ENCODE measurements at places on chromosomes 3 and 15.
A peak's percentile ranks its signal among the peaks of the same experiment; 100 is the strongest.

- DNase-seq: peak; percentile 82
Observed at GRCh38 chr15:29570948-29571791, 251.1 kb downstream of the TJP1 start.

DNA sequence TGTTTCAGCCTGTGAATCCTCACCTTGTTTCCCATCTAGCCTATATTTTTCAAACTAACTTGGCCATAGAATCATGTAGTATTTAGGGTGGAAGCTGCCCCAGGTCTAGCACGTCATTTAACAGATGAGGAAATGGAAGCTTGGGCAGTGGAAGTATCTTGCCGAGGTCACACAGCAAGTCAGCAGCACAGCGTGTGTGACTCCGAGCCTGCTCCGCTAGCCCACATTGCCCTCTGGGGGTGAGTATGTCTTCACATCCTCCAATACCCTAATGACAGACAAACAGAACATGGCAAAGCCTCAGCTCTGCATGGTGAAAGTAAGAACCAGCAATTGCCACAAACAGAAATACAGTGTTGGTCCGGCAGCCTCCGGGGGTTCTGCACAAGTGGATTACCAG lies 2.2 kb upstream of the CCR5 start:
- DNase-seq: peak; percentile 14

- DNase-seq: no peak
Observed at GRCh38 chr3:98914210-98915080, 12.9 kb upstream of the DCBLD2 start.

GRCh38 chr3:148591525-148591924 lies 106.2 kb upstream of the AGTR1 start:
- no peak for DNase-seq

- no peak for DNase-seq
Observed at GRCh38 chr3:34924961-34925360, 714.4 kb upstream of the ARPP21 start.

DNA sequence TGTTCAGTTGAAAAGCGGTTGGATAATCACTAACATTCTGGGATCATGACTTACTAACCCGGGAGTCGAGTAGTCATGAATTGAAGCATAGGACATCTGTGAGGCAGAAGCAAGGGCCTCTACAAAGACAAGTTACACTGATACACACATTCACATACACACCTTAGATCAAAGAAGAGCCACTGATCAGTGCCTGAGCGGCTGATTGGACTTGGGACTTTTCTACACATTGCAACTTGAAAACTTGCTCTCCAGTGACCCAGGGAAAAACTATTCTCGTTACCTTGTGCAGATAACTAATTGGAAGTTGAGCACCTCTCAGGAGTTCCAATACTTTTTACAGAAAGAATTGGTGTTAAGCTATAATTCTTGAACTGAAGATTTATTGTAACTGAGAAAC lies 206.0 kb downstream of the CDIN1 start:
- DNase-seq: no peak

- peak; percentile 40 for DNase-seq
Observed at GRCh38 chr15:91032919-91033803, 10.8 kb upstream of the VPS33B start.

DNA sequence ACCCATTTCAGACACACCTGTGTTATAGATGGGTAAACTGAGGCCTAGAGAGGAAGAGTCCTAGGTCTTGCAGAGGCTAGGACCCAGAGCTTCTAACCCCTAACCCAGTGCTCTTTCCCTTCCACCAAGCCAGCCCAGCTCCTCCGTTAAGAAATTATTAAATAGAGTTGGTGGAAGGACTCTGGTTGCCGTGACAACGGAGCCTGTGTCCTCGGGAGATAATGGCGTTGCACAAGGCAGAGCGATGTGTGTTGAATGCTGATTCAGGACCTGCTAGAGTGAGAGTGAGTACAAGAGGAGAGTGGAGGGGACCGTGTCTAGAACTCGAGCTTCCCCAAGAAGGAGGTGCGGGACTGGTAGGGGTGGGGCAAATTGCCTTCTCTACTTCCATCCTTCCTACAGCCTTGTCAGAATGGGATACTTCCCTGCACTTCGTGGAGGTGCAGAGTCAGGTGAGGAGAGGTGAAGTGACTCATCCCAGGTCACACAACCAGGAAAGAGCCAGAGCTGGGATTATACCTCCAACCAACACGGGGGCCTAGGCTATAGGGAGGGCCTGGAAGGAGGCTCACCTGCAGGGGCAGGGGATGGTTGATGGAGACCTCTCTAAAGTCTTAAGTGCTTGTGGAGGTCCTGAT lies 8.6 kb downstream of the SLC6A1 start:
- DNase-seq: peak; percentile 64

DNA sequence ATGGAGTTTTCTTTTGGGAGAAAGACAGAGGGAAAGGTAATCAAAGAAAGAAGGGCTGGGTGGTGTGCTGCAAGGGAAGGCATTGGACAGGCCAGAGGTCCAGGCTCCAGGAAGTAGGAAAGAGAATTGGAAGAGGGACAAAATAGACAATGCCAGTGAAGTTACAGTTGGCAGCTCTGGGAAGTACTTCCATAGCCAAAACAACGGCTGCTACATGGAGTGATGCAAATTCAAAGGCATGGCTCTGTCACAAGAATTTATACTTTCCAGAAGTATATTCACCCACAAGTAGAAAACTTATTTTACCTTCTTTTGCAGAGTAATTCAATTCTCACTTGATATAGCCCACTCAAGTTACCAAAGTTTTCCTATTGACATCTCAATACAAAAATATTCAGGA lies 191.5 kb downstream of the TNIK start:
- no peak for DNase-seq

- no peak for DNase-seq
Observed at GRCh38 chr15:79130535-79131130, 40.1 kb upstream of the RASGRF1 start.

- DNase-seq: no peak
Observed at GRCh38 chr3:25938566-25939325, 148.9 kb downstream of the OXSM start.

- no peak for DNase-seq
Observed at GRCh38 chr3:89332386-89332785, 225.0 kb downstream of the EPHA3 start.

DNA sequence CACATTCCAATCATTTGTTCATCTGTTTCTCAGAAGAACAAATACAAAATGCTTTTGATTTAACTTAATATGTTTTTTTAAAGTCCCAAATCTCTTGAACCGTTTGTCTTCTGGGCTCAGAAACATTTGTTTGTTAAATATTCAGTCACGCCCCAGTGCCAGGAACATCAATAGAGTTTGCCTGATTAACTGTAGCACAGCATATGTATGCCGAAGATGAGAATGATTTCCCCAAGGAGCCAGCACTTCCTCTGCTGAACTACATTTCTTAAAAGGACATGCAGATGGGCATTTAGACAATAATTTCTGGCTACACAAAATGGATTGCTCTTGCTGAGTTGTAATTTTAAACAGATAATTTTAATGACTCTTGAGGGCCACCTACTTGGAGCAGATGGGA lies 191.6 kb upstream of the FAM3D start:
- no peak for DNase-seq

DNA sequence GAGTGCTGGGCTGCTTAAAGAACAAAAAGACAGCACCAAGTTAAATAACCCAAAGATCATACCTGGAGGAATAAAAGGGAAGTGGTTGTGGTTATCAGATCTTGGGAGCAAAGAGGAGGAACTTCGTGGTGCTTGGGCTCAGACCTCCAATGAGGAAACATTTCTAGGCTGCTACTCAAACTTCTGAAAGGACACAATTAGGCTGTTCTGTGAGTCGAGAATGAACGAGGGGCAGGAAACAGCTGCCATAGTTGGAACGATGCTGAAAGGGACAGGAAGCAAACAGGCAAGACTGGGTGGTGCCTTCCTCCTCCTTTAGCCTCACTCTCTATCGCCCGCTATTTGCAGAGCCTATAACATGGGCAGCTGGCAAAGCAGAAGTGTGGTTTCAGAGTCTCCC lies 276.3 kb upstream of the ARRDC4 start:
- DNase-seq: no peak

DNA sequence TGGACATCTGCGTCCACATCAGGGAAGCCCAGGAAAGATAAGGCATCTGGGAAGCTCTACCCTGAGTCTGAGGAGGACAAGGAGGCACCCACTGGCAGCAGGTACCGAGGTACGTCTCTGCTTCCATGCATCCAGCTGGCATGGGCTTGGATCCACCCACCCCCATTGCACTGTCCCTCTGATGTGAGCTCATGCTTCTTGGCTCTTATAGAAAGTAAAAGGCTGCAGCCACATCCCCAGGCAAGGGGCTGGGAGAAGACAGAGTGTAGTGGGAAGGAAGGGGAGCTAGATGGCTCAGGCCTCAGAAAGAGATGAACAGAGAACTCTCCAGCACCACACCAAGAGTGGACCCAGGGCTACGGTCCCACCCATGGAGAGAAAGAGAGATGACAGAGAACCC lies 18.2 kb downstream of the PTH1R start:
- no peak for DNase-seq

GRCh38 chr3:187321766-187322165 lies 30.2 kb upstream of the MASP1 start:
- DNase-seq: no peak

- DNase-seq: peak; percentile 43
Observed at GRCh38 chr3:32421991-32422859, 30.6 kb downstream of the CMTM7 start.

- peak; percentile 36 for DNase-seq
Observed at GRCh38 chr3:14989943-14990779, 42.8 kb downstream of the NR2C2 start.

- DNase-seq: no peak
Observed at GRCh38 chr15:69557707-69558409, 105.2 kb downstream of the RPLP1 start.

GRCh38 chr15:73366766-73367623 lies 1.8 kb downstream of the HCN4 start:
- peak; percentile 40 for DNase-seq

- no peak for DNase-seq
Observed at GRCh38 chr3:109607897-109608296, 270.6 kb upstream of the DPPA4 start.
